Stimulated activated CD4-positive, alpha-beta T cell treated with anti-CD3 and anti-CD28 coated beads, Interleukin-4, amount 100 ng/mL, for 24 hours (primary cell): ENCODE measurements at places on chromosomes 1 and 21.

DNA sequence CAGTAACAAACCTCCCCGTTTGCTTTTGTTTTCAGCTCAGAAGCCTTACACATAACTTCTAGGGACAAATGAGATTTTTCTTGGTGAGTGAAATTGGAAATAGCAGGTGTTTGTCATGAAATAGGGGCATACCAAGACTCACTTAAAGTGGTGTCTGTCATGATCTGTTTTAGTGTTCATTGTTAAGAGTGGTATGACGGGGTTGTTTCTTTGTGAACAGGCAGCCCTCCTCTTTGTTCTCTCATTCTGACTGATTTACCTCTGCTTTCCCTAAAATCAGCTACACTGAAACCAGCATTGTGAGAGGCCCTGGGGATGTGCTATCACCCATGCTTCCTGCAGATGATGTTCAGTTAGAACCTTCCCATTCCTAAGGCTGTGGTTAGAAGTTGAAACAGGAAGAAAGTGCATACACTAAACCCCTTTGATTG, 2.5 kb upstream of the ERO1B start:
- DNase-seq, result peak; percentile 22

GRCh38 chr1:200162877-200163276, 135.4 kb downstream of the NR5A2 start:
- no peak for DNase-seq

GRCh38 chr1:75233302-75233929, 99.2 kb downstream of the LHX8 start:
- no peak for DNase-seq

DNA sequence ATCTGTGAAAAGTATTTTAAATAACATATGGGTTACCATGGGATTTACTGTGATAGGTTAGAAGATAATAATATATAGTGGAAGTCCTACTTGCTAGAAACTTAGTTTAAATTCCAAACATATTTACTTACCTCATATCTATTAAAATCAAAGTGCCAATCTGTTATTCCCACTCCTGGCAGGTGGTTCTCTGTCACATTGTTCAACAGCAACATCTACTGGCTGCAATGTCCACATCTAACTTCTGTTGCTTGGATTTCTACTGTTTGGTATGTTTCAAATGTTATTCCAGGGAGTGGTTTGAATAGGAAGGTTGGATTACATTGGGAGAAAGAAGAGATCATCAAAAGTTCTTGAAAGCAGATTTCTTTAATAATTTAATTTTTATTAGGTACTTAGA, 122.5 kb upstream of the NCAM2 start:
- no peak for DNase-seq

- DNase-seq, result peak; percentile 32
These were observed at the start of gene ENAH for GRCh38 chr1:225652729-225653462. Gene ENAH, minus strand, starts transcription at chr1:225653123. Its CDS starts 433 bp downstream, at chr1:225652690.

DNA sequence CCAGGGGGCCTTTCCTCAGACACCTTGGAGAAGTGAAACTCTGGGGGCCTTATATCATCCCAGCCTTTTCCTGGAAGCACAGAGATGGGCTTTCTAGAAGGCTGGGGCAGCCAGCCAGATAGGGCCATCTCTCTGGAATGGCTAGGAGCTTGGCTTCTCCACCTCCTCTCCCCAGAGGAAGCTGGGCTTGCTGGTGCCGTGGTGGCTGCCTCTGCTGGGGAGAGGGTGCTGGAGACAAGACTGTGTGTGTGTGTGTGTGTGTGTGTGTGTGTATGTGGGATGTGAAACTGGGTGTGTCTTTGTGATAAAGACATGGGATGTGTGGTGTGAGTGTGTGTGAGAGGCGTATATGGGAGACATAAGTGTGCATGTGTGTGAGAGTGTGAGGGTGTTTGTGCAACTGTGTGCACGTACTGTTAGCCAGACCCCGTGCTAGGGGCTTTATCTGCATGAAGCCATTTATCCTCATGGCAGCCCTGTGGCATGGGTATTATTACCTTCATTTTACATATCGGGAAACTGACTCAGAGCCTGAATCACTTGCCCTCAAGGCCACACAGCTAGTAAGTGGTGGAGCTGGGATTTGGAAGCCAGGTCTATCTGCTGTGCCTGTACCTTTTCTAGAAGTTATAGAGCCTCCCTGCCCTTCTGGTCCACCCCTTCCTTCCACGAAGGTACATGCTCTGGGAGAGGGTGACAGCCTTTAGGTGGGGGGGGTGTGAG, 44.2 kb downstream of the PTPRU start:
- DNase-seq, result no peak

DNA sequence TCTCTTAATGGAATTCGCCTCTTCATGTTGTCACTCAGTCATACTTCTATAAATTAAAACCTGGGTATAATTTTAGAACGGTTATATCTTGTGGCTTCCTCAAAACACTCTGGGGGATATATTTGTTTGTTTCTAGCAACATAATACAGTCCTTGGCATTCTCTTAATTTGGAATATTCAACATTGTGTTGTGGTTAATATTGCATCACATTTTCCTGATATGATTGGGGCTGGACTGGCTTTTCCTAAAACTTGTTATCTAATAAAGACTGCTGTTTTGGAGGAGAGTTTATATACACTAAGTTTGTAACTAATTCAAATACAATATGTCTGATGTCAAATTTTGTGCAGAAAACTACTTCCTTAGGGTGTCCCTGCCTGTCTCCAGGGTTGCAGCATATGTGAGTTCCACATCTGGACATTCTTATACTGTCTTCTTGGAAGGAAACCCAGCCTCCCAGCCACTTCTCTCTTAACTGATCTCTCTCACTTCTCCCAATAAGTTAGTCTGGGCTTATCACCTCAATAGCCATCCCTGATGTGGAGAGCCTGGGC, 892.6 kb downstream of the MRPL39 start:
- DNase-seq, result no peak

GRCh38 chr1:6423321-6423999, 1.1 kb upstream of the ESPN start:
- DNase-seq, result peak; percentile 76

- DNase-seq, result no peak
These were observed 57.4 kb upstream of the AJAP1 start for GRCh38 chr1:4597020-4597419.

DNA sequence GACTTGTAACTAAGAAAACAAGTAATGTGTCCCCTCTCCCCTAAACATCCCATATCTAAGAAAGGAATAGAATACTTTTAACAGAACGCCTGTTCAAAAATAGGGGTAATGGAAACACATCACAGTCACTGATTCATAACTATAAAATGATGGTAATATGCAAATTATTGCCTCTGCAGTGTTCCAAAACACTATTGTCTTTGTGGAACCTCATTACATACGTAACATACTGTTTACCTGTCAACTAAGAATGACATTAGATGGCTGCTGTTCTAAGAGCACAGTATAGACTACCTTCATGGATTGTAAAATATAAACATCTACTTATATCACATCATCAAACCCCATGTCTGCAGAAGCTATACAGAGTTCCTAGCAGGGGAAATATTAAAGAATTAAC, 3.4 kb upstream of the BCL2L15 start:
- no peak for DNase-seq

GRCh38 chr1:12491656-12492055, 126.4 kb downstream of the DHRS3 start:
- no peak for DNase-seq

- DNase-seq, result no peak
These were observed 23.4 kb downstream of the GNG12 start for GRCh38 chr1:67809887-67810286.

DNA sequence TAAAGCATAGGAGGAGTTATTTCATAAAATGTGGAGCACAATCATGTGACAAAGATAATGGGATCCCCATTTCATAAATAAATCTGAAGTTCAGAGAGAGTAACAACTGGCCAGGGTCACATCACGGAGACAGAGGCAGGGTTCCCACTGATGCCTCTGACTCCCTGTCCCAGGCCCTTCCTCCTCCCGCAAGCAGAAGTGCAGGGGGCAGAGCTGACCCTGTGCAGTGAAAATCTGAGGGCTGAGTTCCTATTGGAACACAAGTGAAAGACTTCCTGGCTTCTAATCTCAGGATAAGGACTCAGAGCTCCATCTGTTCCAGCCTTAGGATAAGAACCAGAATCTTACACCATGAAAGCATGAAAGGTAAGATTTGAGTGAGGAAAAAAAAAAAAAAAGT, 22.0 kb downstream of the SELL start:
- DNase-seq, result no peak

DNA sequence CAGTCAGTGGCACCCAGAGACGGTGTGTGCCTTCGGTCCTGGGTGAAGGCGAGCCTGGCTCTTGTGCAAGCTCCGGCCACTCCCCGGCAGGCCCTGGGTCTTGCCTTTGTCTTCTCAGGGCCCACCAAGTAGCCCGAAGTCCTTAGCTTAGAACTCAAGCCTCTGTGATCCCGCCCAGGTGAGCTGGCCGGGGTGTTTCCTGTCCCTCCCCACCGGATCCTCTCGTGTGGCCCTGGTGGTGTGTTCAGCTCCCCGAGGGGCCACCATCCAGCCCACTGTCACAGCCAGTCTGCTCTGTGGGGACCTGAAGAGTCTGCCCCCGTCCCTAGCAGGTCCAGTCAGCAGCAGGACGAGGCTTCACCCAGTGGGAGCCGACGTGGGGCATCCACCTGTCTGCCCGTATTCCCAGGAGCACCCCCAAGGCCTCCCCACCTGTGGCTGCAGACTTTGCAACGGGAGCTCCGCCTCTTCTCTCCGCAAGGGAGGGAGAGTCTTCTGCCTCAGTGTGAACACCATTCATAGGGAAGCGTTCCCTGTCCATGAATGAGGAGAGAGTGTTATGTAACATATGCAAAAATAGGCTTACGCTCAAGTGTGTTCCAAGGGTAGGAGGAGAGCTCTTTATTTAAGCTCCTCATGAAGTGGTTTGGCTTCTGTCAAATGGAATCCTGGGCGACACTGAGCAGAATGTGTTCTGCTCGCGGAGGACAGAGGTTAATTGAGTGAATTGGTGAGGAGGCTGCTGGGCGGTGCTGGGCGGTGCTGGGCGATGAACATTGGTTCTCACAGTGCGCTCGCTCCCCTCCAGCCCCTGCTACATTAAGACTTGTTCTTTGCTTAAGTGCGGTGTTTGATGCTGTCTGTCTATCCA, 108.9 kb downstream of the CRYAA start:
- no peak for DNase-seq

DNA sequence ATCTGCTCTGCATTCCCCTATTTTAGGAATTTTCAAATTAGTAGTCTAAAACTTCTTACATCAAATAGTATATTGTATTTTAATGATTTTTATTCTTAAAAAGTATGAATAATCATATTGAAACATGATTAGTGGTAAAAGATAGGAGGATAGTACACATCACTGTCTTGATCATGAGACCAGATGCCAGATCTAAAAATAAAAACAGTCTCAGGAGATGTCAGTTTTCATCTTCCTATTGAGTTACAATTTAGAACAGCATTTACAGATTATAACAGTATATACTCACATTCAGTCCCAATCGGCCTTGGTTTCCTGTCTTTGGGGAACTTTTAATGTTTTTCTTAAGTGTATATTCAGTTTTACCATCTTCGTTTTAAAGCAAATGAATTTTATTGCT, 95.9 kb downstream of the USP25 start:
- DNase-seq, result no peak

DNA sequence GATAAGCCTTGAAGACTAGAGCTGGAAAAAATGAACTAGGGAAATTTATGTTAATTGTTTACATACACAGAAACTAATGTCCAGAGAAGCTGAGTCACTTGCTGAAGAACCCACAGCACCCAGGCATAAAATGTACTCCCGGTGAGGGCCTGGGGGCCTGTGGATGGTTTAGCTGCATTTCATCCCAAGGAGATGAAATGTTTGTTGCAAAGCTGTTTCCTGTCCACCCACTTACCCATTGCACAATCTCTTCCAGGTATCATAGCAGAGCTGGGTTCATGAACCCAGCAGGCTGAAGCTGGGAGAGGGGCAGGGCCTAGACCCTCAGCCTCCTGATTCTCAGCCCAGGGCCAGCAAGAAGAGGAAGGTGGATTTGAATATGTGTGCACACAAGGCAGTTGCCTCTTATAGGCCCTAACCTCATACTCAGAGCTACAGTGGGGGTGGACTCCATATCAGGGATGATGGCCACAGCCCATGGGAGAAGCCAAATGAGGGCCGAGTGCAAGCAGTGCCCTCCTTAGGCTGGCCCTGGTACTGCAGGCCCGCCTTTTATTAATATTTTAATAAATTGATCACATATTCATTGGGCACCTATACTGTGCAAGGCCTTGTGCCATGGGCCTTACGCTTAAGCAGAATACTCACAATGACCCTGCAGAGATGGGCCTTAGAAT, 110.8 kb downstream of the LACTBL1 start:
- no peak for DNase-seq

- peak; percentile 6 for DNase-seq
These were observed 569.1 kb downstream of the NPHP4 start for GRCh38 chr1:5423109-5423508.

DNA sequence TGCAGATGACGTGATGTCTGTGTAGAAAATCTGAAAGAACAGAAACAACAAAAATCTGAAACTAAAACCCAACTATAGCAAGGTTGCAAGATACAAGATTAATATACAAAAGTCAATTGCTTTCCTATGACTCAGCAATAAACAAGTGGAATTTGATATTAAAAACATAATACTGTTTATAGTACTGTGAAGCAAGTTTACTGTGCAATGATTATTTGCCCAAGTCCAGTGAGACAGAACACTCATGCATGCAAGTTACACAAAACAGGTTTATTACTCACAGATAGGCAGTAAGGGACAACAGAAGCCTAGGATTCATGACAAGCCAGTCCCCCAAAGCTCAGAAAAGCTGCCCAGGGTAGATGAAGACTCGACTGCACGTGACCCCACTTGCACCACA, 62.4 kb upstream of the RAB4A start:
- no peak for DNase-seq
